ENCODE measurements at places on chromosomes 3 and 15. TPM values are rescaled to one million over a fixed set of nuclear protein-coding genes. Genes with fewer than 3 reads are reported as not detected.

P2RY1 gene
- 5.4 TPM for total RNA-seq

MASP1 gene
- 2.3 TPM for total RNA-seq

AHSG gene
- not detected for total RNA-seq

ACTC1 gene
- total RNA-seq, result 2.1 TPM

PXYLP1 gene
- 10.5 TPM for total RNA-seq

CDC25A gene
- 0.33 TPM for total RNA-seq

EXD1 gene
- not detected for total RNA-seq

ALG1L2 gene
- not detected for total RNA-seq

MNS1 gene
- total RNA-seq, result 4.0 TPM

Data from body of pancreas (tissue), 4 donors.